Activated T-cell treated with anti-CD3 and anti-CD28 coated beads, Interleukin-2, amount 50 U/mL, for 48 hours (primary cell): ENCODE measurements at places on chromosomes 13 and 19.

- no peak for DNase-seq
Observed at GRCh38 chr13:113650275-113650674, 7.7 kb downstream of the ATP4B start.

- DNase-seq, result no peak
Observed at GRCh38 chr13:110284779-110285484, 22.0 kb downstream of the COL4A1 start.

GRCh38 chr13:108961542-108962125 lies 332.2 kb downstream of the MYO16 start:
- DNase-seq, result no peak

GRCh38 chr19:14138576-14139265 lies 2.3 kb upstream of the ASF1B start:
- no peak for DNase-seq

DNA sequence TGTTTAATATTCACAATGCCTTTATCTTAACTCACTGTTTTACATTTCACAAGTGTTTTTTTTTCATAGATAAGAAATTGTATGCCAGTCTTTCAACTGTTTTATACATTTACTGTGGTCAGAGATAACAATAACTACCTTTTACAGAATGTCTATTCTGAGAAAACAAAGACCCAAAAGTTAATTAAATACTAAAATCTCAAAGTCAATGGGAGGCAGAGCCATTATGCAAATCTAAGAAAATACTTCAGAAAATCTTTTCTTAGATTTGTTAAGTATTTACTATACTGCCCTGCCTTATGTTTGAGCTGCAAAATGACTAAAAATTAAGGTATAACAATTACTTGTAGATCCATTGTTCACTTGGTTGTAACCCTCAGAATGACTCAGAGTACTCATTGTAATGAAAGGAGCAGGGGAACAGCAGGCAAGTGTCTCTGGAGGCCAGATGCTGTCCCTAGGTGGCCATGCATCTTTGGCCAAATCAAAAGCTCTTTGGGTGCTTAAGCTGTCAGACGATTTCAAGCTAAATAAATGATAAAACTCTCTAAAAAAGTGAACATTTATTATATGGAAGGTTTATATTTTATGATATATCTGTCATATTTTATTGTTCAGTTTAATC lies 770.1 kb upstream of the PCDH20 start:
- no peak for DNase-seq

DNA sequence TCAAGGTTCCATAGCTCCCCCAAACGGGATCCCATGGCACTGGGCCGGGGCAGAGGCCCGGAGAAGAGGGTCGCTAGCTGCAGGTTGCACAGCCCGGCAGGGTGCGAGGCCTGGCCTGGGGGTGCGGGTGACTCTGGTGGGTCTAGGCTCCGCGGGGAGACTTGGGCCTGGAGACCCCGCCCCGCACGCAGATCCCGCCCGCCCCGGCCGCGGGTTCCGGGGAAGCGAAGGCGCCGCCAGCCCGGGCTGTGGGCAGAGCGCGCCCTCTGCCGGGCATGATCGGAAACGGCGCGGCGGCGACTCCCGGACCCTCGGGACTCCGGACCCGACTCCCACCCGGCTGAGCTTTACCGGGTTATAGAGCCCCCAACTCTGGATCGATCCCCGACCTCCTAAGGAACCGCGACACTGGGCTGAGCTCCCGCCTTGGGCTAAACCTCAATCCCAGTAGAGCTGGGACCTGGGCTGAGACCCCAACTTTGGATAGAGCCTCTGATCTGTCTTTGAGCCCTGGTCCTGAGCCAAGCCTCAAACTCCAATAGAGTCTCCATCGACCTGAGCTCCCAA lies 3.1 kb upstream of the TNFAIP8L1 start:
- peak; percentile 88 for DNase-seq

DNA sequence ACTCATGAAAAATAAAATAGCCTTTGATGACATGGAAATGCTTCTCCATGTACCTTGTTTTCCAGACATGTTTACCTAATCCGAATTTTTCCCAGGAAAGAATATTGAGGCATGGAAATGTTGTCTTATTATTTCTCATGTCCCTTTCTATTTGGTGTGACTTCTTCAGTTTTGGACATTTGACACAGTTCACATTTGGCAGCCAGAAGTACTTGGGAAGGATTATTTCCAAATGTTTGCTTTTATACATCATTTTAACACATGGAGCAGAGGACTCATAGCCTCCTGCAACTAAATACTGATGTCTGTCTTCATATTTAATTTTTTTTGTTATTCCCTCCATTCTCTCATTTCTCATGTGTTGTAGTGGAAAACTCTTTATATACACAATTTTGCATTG lies 94.3 kb downstream of the POSTN start:
- no peak for DNase-seq

DNA sequence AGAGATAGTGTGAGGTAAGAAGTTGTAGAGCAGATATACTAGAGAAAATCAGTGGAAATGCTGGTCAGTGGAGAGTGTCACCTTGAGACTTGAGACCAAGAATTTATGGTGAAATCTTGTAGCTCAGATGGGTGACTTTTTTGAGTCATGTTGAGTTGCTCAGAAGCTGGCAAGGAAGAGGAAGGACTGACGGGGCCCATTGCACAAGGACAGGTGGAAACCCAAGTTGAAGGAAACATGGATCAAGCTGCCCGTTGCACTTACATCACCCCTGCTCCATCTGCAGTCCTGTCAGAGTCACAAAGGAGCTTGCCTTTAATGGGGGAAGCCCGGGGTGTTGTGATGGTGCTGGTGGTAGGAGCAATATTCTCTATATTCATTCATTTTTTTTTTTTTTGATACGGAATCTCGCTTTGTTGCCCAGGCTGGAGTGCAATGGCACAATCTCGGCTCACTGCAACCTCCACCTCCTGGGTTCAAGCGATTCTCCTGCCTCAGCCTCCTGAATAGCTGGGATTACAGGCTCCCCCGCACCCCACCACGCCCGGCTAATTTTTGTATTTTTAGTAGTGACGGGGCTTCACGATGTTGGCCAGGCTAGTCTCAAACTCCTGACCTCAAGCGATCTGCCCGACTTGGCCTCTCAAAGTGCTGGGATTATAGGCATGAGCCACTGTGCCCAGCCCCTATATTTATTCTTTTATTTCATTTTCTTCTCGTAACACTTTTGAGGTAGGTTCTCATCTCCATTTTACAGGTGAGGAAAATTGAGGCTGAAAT lies 27.4 kb downstream of the UBAC2 start:
- no peak for DNase-seq

- no peak for DNase-seq
Observed at GRCh38 chr19:36136964-36137686, 2.7 kb upstream of the CAPNS1 start.

DNA sequence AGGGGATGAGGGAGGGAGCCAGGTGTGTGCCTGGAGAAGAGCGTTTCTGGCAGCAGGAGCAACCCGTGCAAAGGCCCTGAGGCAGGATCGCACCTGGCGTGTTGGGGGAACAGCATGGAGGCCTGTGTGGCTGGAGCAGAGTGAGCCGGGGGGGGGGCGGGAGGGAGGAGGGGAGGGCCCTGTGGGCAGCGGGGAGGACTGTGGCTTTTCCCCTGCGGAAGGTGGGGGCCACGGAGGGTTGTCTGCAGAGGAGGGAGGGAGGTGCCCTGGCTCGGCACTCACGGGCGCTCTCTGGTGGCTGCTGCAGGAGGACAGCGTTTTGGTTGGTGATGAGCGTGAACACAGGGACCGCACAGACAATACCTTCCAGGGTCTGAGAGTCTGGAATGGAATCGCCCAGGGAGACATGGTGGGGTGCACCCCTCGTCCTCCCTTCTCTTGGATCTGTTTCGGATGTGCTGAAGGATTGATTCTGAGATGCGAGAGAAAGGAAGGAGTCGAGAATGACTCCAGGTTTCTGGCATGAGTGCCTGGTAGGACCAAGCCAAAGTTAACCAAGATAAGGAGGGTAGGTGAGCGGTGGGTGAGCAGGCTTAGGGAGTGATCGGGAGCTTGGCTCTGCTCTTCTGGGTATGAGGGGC lies 6.5 kb downstream of the RAB11B start:
- peak; percentile 83 for DNase-seq

- DNase-seq, result no peak
Observed at GRCh38 chr19:47363758-47364531, 14.8 kb downstream of the DHX34 start.

DNA sequence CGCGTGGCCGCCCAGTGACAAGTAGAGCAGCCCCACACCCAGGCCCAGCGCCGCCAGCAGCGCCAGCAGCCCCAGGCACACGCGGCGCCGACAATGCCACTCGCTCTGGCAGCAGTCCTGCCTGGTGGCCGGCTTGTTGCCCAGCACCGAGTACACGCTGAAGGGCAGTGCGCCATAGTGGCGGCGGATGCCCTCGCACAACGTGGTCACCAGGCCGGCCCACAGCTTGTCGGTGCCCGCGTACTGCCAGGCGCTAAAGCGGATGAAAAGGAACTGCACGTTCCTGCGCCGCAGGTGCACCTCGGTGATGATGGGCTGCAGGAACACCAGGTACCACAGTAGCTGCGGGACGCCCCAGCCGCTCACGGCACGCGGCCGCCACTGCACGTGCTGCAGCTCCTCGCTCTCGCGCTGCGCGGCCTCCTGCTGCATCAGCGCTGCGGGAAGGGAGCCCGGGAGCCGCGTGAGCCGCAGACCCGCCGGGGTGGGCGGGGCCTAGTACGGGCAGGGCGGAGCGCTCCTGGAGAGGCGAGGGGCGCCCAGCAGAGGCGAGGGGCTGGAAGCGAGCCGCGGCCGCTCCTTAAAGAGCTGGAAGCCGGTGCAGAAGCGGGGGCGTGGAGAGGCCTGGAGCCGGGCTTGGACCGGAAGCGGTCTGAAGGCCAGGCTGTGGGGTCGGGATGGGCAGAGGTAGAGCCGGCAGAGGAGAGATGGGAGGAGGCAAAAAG lies 7.3 kb downstream of the NKPD1 start:
- DNase-seq, result peak; percentile 62

- no peak for DNase-seq
Observed at GRCh38 chr13:90070837-90071525, 1276.5 kb upstream of the MIR17HG start.

DNA sequence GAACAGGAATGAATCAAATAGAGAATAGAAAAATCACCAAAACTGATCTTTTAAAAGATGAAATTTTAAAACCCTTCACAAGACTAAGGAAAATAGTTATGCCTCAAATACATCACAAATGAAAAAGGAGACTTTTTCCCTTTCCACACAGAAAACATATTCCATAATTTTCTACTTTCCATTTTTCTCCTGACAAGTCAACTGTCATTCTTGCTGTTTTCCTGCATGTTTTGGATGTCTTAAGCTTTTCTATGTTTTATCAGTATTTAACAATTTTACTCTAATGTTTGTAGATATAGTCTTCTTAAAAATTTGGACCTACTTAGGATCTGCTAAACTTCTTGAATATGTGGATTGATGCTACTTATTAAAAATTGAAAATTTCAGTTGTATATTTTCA lies 810.8 kb downstream of the OLFM4 start:
- DNase-seq, result no peak
